ENCODE measurements at places on chromosomes 11 and 22.

GRCh38 chr22:49728570-49729271 lies 99.0 kb downstream of the BRD1 start:
- DNase-seq, result no peak

GRCh38 chr22:28268171-28268570 lies 349.1 kb upstream of the PITPNB start:
- DNase-seq, result no peak

- DNase-seq, result no peak
These were observed 32.6 kb downstream of the APOL1 start for GRCh38 chr22:36285545-36285944.

DNA sequence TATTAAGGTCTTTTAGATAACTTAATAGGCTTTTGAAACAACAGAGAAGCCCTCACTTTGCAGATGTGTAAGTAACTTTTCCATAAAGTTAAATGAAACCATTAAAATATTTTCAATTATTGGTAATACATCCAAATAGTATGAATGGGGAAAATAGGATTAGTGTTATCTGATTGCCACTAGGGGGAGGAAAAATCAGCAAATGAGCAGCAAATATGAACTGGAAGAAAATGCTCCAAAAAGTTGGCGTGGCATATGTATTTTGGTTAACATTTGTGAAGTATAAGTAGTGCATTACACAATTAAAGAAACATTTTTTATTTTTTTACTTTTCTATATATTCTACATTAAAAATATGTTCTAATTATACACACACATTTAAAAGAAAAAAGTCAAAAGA lies 259.8 kb upstream of the ANO5 start:
- DNase-seq, result no peak

DNA sequence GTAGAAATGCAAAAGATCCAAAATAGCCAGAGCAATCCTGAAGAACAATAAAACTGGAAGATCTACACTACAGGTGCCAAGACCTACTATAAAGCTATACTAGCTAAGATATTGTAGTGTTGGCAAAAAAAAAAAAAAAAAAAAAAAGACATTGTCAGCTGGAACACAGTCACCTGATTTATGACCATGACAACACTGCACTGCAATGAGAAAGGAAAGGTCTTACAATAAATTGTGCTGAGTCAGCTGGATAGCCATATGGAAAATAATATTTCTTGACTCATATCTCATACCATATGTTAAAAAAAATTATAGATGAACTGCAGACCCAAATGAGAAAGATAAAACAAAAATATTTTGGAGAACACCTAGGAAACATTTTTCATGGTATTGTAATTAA lies 3.1 kb upstream of the PANX3 start:
- no peak for DNase-seq

- no peak for DNase-seq
These were observed 321.1 kb downstream of the AASDHPPT start for GRCh38 chr11:106398502-106399075.

- DNase-seq, result no peak
These were observed 22.2 kb downstream of the TSKU start for GRCh38 chr11:76805206-76805913.

GRCh38 chr11:133156986-133157745 lies 375.1 kb downstream of the OPCML start:
- DNase-seq, result no peak

DNA sequence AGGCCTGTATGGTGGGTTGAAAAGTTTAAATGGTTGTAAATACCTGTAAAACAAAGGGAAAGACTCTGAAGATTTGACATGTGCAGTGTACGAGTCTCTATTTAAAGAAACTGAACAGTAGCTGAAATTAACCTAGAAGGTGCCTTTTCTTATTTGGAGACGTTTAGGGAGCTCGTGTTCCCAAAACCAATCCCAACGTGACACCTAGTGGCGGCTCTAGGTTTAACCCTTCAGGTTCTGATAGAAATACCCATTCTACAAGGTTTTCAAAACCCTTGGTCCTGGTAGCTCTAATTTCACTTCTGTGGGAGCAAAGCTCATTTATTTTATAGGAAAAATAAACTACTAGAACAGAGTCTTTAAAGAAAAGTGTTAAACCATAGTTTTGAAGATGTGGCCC lies 258.3 kb downstream of the LRRC4C start:
- no peak for DNase-seq

DNA sequence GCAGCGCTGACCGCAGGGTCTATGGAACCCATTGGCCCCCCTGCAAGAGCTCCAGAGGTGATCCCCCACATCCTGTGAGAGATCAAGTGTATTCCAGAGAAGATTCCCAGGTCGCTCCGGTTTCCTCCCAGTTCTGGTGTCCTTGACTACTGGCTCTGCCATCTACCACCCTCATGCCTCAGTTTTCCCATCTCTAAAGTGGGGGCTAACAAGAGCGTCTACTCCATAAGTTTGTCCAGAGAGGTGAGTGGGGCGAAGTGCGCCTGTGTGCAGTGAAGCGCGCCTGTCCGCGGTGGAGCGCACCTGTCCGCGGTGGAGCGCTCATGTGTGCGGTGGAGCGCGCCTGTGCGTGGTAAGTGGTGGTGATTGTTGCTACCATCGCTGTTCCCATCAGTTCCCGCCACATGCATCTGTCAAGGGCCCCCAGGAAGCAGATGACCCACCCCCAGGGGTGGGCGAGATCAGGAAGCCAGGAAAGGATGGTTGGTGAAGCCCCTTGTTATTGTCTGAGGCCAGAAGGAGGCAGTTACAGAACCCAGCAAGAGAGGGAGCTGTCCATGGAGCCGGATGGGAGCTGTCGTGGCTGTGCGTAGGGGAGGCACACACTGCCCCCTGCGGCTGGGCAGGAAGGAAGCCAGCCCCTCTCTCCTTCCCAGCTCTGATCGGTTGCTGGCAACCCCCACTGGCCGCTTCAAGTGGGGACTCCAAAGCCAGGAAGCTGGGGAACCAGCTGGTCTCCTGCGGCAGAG lies 73.2 kb upstream of the FGF3 start:
- DNase-seq, result no peak

GRCh38 chr11:116400081-116400480 lies 372.7 kb downstream of the BUD13 start:
- no peak for DNase-seq

DNA sequence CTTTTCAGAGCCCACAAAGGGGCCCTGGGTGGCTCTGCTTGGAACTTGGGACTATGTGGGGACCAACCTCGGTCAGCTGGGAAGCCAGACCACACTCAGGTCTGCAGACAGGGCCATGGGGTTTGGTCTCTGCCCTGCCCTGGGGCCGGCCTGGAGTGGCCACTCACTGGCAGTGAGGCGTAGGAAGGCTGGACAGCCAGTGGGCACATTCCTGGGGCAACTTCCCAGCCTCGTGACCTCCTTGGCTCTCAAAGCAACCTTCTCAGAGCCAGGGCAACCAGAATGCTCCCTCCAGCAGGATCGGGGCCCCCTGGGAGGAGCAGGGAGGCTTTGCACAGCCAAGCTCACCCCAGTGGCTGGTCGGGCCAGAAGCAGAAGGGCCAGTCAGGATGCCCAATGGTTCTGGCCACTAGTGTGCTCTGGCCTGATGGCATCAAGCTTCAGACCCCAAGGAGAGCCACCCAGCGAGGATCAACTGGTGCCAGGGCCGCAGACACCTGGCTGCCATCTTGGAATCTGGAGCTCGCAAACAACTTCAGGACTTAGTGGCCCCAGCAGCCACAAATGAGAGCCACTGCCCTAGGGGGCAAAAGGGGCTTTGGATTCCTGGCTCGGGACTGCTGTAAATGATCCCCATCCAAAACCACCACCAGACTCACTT lies 87.1 kb downstream of the MYEOV start:
- DNase-seq, result no peak

DNA sequence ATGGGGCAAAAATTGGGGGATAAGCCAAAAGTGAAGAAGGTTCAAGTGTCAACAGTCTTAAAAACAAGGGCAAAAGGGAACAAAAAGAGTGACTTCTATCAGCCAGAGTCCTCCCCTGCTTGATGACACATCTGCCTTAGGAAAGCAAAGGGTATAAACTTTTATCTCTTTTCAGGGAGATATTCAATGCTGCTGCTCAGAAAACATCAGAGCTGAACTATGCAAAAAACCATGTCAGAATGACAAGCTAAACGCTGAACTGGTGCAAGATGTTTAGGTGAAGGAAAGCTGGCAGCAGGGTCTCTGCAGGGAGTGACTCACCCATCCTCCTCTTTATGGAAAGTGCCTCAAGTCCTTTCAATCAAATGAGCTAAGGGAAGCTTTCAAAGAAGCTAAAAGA lies 24.7 kb downstream of the ALG9 start:
- no peak for DNase-seq

- DNase-seq, result no peak
These were observed 1369.6 kb upstream of the RAG2 start for GRCh38 chr11:37967635-37968034.

DNA sequence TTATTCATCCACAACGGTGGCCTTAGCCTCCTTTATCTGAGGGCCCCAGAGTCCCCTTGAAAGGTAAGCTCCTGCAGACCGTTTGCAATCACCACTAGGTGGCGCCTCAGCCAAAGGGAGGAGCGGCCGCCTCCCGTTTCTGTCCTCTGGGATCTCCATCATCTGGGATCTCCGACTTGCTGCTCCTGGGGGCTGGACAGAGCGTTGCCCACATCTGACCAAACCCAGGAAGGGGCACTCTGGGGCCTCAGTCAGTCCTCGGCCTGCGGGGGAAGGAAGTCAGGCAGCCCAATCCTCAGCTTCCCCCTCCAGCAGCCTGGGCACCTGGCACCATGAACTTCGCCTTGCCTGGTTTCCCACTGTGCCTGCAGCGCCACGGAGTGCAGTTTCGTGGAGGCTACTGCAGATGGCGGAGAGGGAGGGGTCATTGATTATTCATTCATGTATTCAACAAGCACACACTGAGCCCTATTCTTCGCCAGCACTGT lies 23.5 kb downstream of the TP53I11 start:
- no peak for DNase-seq

GRCh38 chr22:47167056-47167455 lies 404.6 kb downstream of the TBC1D22A start:
- DNase-seq, result no peak

- no peak for DNase-seq
These were observed 22.2 kb upstream of the CCDC34 start for GRCh38 chr11:27385245-27385644.

All from esophagus squamous epithelium (tissue), 5 donors.